ENCODE measurements at places on chromosomes 3 and 15.

GRCh38 chr3:109910772-109911171, 573.4 kb upstream of the DPPA4 start:
- DNase-seq, result no peak

DNA sequence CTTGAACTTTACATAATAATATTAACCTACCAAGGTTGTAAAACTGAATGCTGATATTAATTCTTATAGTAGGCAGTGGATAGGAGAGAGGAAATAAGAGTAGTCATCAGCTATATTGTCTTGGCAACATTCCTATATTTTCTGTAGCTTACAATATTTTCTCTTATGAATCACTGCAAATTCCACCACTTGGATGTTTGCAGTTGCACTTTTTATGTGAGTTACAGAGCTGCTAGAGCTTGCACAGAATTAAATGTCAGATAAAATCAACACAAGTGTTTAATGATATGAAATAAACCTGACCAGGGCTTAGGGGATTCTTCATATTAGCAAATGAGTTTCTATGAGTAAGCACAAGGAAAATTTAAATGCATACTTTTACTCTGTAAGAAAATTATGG, 1710.1 kb downstream of the SI start:
- DNase-seq, result no peak

GRCh38 chr3:35965908-35966307, 326.6 kb downstream of the ARPP21 start:
- DNase-seq, result peak; percentile 13

- no peak for DNase-seq
Measured at GRCh38 chr3:152976239-152976638, 141.3 kb downstream of the P2RY1 start.

- DNase-seq, result no peak
Measured at GRCh38 chr3:122520861-122521260, 6.1 kb upstream of the KPNA1 start.

DNA sequence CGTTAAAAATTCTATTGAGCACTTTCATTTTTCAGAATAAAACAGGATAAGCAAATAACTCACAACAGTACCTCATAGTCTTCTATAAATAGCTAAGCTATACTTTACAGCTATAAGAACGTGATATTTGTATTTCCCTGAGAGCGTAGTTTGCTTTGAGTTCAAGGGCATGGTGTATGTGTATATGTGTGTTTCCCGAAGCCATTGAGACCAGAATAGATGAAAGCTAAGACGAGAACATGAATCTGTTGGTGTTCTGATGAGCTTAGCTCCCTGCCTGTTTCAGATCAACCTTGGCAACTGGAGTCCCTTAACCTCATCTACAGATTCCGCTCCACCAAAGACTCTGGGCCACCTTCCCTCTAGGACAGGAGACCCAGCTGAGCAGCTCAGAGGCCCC, 59.5 kb upstream of the MCF2L2 start:
- DNase-seq, result no peak

DNA sequence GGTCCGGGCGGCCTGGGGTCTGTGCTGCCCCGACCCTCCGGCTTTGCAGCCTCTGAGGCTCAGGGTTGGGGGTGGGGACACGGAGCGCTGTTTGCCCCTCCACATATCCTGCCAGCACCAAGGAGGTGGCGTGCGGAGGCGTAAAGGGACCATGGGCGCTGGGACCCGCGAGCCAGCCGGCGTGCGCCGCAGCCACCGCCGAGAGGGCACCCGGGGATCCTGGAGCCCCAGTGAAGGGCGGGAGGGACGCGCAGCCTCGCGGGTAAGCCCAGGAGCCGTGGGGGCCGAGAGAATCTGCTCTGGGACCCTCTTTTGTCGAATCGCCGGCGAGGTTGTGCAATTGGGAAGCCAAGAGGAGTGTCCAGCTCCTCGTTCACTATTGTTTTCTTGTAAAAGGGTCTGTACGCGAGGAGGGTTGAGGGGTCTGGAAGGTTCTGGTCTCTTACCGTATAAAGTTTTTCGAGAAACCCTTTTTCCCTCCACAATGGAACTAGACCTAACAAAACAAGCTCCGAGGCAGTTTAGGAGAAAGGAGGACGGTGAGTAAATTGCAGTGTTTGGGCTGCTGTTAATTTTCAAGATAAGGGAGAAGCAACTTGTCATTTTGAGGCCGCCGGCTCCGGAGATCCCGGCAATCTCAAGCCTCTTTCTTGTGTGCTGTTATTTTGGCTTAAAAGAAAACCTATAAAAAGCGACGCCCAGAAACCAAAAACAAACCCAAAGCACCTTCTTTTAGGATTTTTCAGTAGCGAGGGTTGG, 29.9 kb upstream of the ST3GAL6 start:
- DNase-seq, result peak; percentile 69

GRCh38 chr3:133830071-133830470, 24.5 kb downstream of the SRPRB start:
- DNase-seq, result no peak

- no peak for DNase-seq
Measured at GRCh38 chr3:17765819-17766472, 23.5 kb upstream of the TBC1D5 start.

DNA sequence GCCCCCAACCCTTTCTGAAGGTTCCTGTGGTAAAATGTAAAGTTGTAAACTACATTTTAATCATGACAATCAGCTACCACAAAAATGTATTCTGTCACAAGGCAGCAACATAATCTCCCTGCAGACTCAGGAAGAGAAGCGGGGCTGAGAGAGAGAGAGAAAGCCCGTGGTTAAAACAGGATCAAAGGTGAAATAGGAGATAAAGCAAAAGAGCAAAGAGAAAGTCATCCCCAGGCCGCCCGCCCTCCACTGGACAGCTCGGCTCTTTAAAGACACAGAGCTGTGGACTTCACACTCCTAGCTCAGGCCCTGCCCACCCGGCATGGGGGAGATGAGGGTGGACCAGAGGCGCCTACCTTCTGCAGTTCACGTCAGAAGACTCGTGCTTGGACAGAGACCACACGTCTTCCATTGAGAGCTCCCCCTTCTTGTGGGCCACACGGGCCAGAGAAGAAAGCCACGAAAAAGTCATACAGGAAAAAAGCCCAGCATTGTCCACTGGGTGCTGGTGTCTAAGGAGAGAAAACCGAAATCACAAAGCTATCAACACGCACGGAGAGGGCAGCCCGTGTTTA, 29.4 kb downstream of the ABCC5 start:
- DNase-seq, result no peak

GRCh38 chr15:45635191-45635638, 386 bp downstream of the SQOR start:
- DNase-seq, result peak; percentile 79

DNA sequence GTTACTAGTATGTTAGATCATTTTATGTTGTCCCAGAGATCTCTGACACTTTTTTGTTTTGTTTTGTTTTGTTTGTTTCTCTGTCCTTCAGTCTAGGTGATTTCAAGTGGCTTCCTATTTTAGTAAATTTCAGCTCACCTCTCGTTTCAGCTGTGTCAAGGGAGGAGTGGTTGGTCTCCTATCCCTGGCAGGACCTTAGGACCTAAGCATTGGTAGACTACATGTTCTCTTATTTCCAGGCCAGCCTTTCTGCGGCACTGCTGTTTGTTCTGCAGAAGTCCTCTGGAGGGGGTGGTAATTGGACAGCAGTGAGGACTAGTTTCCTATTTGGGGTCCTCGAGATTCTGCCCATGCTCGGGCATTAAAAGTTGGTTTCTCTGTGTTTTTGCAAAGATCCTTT, 31.8 kb downstream of the MGA start:
- DNase-seq, result no peak

GRCh38 chr3:183555541-183556081, at the start of gene KLHL6:
KLHL6 (minus strand) TSS chr3:183555706; CDS start chr3:183555653, 53 bp downstream.
- peak; percentile 89 for DNase-seq

GRCh38 chr15:48609486-48609885, 36.0 kb downstream of the FBN1 start:
- no peak for DNase-seq

DNA sequence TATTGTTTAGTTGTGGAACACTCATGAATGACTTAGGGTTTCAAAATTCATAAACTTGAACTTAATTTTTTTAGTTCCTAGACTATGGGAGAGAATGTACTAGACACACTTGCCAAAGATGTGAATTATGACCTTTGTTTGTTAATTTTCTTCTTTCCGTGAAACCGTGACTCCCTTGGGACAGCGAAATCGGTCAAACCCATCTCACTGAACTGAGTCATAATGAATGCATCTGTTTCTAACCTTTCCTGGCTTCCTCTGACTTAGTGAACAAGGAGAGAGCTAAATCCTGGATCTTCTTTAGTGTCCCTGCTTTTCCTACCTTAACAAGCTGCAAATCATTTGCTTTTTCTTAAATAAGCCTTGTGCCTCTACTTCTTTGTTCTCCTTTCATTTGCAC, 85.5 kb downstream of the LARS2 start:
- no peak for DNase-seq
